Right cardiac atrium (tissue), 5 donors: ENCODE measurements at places on chromosomes 11 and 22. TPM values are rescaled to one million over a fixed set of nuclear protein-coding genes. Genes with fewer than 3 reads are reported as not detected.
A peak's percentile ranks its signal among the peaks of the same experiment; 100 is the strongest.

GRCh38 chr11:99545616-99546015 lies 524.9 kb downstream of the CNTN5 start:
- DNase-seq = no peak

- no peak for DNase-seq
Measured at GRCh38 chr11:114819028-114819427, 140.7 kb downstream of the NXPE2 start.

DNA sequence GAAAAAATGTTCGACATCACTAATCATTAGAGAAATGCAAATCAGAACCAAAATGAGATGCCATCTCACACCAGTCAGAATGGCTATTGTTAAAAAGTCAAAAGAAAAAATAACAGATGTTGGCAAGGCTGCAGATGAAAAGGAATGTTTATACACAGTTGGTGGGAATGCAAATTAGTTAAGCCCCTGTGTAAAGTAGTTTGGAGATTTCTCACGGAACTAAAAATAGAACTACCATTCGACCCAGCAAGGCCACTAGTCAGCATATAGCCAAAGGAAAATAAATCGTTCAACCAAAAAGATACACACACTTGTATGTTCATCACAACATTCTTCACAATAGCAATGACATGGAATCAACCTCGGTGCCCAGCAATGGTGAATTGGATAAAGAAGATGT lies 503.2 kb downstream of the OPCML start:
- no peak for DNase-seq

DNA sequence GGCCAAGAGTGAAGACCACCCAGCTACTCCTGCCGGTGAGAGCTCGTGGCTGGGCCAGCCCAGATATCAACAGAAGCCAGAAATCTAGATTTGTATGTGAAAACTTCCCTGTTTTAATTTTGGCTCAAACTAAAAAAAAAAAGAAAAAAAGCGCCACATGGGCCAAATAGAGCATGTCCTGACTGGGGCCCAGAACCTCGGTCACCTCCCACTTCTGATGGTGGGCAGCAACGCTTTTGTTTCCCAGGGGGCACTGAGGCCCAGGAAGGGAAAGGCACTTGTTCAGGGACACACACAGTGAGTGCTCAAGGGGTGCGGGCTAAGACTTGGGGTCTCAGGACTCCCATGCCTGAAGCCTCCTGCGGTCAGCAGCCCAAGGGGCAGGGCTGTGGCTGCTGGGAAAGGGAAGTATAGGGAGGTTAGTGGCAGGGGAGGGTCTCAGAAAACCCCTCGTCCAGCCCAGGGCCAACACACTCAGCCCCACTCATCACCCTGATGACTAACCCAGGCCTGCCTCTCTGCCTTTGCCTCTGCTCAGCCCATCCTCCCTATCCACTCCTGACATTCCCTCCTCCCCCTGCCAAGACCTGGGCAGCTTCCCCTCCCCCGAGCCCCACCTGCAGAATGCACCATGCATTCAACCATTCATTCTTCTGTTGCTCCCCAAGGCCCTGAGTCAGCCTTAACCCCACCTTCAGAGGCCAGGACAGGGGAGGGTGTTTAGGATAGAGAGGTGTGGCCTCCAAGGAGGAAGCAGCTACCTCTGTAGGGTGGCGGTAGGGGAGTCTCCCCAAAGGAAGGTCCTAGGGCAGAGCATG lies 30.0 kb upstream of the TCF20 start:
- no peak for DNase-seq

- no peak for DNase-seq
Measured at GRCh38 chr22:33829546-33830280, 90.6 kb downstream of the LARGE1 start.

DNA sequence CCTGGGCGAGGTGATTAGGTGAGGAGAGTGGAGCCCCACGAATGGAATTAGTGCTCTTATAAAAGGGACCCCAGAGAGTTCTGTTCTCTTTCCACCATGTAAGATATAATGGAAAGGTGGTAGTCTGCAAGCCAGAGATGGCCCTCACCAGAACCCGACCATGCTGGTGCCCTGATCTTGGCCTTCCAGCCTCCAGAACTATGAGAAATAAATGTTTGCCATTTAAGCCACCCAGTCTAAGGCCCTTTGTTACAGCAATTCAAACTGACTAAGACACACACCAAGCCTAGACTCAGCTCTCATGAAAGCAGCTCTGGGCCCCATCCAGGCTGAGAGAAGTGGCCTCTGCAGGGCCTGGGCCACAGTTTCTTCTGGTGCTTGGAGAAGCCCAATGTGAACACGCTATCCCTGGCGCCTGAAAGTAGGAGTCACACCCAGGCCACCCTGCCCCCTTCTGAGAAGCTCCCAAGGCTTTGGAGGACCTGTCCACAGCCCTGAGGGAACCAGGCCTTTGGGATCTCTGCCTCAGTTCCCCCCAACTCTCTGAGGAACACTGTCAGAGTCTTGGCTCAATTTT lies 35.3 kb upstream of the LYVE1 start:
- no peak for DNase-seq

- DNase-seq = peak; percentile 49
Measured at GRCh38 chr11:68037411-68038225, 1.2 kb upstream of the TCIRG1 start.

- DNase-seq = no peak
Measured at GRCh38 chr11:72815110-72815618, 953 bp downstream of the ATG16L2 start.

DNA sequence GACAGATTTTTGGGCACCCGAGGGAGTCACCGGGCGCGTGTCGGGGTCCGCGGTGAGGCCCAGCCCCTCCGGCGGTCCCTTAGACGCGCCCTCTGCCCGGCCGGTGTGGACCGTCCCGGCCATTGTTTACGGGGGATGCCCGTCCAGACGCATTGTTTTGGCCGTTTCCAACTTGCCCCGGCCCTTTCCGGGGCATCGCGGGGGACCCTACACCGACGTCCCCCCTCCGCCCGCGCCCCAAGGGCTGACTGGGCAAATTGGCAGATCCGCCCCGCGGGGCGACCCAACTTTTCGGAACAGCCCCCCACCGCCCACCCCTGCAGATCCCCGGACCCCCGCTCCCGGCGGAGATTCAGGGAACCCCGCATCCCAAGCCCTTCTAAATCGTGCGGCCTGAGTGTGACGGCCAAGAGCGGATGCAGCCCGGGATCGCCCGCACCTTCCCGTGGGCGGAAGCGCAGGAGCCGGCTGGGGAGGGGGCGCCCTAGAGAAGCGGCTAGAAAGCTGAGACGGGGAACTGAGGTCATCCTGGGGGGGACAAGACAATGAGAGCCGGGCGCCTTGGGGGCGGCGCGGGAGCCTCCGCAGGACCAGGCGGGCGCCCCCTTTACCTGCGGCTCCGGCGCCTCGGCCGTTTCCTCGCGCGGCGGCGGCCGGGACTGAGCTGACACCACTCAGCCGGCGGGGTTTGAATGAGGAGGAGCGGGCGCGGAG lies 17.1 kb upstream of the CCT8L2 start:
- peak; percentile 53 for DNase-seq

- no peak for DNase-seq
Measured at GRCh38 chr22:29270475-29271271, 2.6 kb downstream of the EWSR1 start.

DNA sequence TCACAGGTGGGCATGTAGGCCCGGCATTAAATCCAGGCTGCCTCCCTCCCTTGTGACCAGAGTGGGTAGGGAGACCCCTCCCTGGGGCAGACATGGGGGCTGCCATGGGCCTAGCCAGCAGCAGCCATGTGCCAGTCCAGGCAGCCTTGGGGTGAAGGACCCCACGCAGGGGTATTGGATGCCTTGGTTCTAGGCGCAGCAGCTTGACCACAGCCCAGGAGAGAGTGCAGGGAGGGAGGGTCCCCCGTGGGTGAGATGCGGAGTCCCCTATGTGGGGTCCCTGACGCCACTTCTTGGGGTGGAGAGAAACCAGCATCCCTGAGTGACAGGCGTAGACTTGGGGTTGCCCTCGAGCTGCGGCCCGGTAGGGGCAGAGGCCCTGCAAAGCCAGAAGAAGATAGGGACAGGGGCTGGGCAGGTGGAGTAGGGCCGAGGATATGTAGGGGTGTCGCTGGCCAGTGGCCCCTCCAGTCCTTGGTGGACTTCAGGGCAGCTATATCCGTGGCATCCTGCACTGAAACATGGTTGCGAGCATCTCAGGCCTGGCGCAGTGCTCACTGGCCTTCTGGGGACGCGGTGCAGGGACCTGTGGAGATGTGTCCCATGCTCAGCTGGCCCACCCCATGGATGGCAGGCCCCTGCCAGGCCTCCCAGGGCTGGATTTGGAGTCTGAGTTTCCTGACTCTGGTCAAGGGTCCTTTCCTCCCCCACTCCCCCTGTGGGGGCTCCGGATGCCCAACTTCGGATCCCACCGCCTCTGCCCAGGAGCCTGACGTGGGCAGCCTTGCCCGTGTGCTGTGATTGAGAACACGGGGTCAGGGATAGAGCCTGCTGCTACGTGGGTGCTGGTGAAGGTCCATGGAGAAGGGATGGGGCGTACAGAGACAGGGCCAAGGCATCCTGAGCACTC lies 1179.8 kb downstream of the BRD1 start:
- peak; percentile 41 for DNase-seq

- no peak for DNase-seq
Measured at GRCh38 chr11:17645190-17645970, 74.0 kb upstream of the MYOD1 start.

- no peak for DNase-seq
Measured at GRCh38 chr22:17430412-17430811, 61.2 kb downstream of the CECR2 start.

The NRXN2 gene
- total RNA-seq = 5.7 TPM

The TIGD3 gene
- total RNA-seq = not detected

The KREMEN1 gene
- 68.3 TPM for total RNA-seq

The CTSW gene
- total RNA-seq = 0.45 TPM

The GPHA2 gene
- not detected for total RNA-seq

The BLID gene
- total RNA-seq = 1.6 TPM

The LAYN gene
- total RNA-seq = 5.5 TPM

The CERK gene
- 83.5 TPM for total RNA-seq

The PHOX2A gene
- not detected for total RNA-seq

The CBLIF gene
- total RNA-seq = not detected

The MS4A12 gene
- total RNA-seq = not detected

The TRIM68 gene
- 10.7 TPM for total RNA-seq
